HTR-8/SVneo (cell line): ENCODE measurements at places on chromosomes 6 and 20.
A peak's percentile ranks its signal among the peaks of the same experiment; 100 is the strongest.

- DNase-seq, result no peak
Measured at GRCh38 chr6:100267721-100268123, 197.0 kb downstream of the SIM1 start.

DNA sequence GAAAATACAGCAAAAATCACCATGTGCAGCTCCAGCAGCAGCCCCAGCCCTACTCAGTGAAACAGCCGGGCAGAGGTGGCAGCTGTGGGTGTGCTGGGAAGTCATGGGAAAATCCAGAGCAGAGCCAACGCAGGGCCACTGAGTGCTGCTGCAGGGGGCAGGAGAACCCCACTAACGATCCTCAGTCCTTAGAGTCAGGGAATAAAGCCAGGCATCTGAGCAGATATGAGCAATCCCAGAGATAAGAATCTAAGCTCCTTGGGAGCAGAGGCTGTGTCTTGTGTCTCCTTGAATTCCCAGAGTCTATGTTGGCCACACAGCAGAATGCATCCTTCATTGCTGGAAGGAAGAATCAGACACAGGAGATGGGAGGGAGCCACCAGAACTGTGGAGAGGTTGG is 493.1 kb upstream of the MAP3K7 start:
- no peak for DNase-seq

DNA sequence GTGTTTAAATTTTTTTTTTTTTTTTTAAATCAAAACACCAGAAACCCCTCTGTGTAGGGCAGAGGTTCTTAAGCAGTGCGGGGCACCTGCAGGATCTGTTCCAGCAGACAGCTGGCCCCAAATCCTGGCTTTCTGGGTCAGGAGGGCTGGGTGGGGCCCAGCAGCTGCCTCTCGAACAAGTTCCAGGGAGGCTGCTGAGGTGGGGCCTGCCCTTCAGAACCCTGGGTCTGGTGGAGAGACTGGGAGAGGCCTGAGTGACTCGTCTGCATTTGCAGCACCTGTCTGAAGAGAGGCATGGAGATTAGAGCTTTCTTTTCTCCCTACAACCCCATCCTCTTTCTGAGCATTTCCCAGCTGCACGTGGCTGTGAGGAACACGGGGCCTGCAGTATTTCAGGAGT is 8.4 kb downstream of the PSMG4 start:
- no peak for DNase-seq

- DNase-seq, result peak; percentile 64
Measured at GRCh38 chr20:58246346-58246745, 17.9 kb upstream of the ANKRD60 start.

DNA sequence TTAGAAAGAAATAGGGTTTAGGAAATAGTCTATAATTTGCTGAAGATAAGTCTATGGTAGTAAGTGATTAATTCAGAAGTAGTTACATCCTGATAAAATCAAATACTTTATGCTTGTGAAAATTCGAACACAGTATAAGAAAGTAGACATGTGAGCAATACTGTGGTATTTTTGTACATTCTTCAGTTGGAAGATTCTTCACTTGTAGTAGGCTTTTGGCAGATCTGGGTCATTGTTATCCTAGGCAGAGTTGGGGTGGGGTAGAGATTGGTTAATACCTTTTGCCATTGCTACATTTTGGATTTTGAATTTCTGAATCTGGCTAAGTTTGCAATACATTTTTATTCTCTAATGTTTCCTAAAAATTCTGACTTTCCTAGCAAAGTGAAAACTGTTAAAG is 197.5 kb downstream of the BCKDHB start:
- DNase-seq, result no peak

DNA sequence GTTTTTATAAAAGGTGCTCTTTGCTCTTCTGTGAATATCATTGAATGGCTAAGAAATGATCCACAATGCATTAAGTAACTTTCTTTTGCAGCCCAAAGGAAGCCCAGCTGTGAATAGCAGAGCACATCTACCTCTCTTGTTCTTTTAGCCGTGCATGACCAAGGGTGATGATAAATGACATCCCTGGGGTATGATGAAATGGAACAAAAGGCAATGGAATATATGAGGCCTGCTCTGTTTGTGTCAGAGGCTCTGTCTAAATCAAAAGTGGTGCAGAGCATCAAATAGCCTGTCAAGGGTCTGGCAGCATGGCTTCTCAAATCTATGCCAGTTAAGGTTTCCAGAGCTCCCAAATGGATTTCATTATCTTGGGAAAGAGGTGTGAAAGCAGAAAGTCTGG is 362.6 kb upstream of the RNF217 start:
- no peak for DNase-seq

GRCh38 chr6:30060606-30061091 is 416 bp upstream of the POLR1H start:
- DNase-seq, result no peak

DNA sequence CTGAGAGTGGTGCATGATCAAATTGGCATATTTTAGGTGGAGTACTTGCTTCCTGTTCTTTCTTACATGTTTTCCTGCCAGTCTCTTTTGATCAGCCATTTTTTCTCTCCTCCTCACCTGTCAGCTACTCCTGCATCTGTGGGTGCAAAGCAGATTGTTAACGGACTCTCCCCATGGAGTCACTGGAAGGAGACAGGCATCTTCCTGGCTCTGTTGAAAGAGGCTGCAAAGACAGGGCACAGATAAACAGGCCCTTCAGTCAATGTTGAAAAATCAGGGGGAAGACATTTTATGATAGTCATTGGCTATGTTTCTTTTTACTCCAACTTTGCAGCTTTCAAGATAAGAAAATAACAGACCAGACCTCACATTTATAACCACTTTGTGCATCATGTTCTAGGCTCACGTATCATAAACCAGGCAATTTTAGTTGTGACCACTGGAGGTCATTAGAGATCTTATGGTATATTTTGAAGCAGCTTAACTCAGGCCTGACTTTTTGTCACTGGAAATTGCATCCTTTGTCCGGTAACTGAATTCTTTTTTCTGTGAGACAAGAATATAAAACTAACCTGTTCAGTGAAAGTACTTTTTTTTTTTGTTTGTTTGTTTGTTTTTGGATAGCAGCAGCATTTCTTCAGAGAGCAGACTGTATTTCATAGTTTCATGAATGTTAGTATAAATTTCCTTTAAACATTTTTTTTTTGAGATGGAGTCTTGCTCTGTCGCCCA is 20.1 kb downstream of the ECT2L start:
- DNase-seq, result peak; percentile 63

DNA sequence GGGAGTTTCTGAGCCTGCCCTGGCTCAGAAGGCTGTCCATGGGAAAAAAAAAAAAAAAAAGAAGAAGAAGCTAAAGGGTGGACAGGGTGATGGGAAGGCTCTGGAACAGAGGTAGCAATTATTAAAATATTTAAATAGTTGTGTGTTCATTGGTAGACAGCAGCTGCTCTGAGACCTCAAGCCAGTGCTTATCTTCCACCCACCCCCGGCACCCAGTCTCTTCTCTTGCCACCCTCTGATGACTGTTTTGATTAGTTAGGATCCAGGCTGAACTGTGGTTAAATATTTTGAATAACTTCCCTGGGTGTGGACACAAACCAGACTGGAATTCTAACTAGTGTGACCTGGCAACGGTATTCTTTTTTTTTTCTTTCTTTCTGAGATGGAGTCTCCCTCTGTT is 16.9 kb upstream of the SRSF3 start:
- peak; percentile 91 for DNase-seq

DNA sequence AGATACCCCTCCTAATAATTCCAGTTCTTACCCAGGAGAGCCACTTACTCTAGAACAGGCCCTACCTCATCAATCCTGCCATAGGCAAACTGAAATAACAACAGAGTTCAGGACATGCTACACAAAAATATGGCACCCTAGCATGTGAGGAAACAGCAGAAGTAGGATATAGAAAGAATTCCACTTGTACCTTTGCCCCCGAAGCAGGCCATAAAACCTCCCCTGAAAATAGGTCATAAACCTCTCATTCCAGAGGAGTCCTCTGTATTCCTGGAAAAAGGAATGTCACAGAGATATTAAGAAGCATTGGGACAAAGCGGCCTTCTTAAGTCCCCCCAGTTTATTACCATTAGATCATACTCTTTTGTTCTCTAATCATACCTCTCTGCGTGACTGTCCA is 504.3 kb upstream of the MARCKS start:
- DNase-seq, result no peak

DNA sequence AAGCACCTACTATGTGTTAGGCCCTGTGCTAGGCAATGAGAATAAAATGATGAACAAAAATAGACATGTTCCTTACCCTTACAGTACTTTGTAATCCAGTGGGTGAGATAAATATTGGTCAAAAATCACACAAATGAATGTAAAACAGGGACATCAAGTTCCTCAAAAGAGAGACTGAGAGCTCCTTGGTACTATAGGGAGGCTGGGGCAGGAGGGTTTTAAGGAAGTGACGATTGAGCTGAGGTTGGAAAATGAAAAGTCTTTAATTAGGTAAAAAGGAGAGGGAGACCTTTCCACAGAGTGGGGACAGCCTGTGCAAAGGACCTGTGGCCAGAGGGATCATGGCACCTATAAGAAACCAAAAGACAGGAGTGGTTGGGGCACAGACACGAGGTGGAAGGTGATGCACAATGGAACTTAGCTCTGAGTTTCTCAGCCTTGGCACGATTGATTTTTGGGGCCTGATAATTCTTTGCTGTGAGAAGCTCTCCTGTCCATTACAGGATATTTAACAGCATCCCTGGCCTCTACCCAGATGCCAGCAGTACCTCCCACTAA is 140.3 kb downstream of the CEP57L1 start:
- DNase-seq, result no peak

- DNase-seq, result no peak
Measured at GRCh38 chr20:10022625-10023024, 12.2 kb upstream of the ANKEF1 start.

DNA sequence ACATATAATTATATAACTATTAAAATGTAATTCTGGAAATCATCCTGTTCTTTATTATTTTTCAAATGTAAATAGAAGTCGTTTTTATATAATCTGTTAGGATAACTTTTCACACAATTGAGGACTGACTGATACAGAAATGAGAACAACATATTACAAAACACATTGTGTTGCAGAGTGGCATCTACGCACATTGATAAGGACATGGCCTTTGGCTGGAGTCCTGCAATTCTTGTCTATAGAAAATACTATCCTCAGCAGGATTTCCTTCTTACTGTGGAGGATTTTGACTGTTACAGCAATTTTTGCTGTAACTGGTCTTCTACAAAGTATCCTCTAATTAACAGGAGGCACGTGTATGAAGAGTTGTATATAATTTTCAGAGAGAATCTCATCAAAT is 19.8 kb downstream of the SH3BGRL2 start:
- no peak for DNase-seq

GRCh38 chr6:16326971-16327776 is 88.8 kb downstream of the GMPR start:
- DNase-seq, result no peak

GRCh38 chr20:36154700-36155628 is at the start of gene EPB41L1:
Gene EPB41L1 (plus strand): TSS chr20:36154740. CDS start chr20:36173778, 19,038 bp downstream.
- no peak for DNase-seq

GRCh38 chr20:48283470-48284110 is 498.3 kb upstream of the SULF2 start:
- DNase-seq, result peak; percentile 68

DNA sequence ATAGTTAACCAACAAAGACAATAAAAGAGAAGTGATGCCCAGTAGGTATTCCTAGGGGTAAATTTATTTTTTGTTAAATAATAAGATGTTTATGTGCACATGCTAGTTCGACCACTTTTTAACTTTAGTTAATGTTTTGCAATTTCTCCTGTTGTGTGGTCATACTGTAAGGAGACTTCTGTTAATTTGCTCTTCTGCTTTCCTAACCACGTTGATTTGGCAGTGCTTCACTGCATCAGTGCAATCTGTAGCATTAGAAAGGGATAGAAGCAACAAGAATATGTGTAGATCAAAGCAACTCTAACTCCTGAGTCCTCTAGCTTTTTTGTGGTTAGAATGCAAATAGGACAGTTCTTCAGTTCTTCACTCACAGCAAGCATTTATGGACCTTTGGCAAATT is 13.9 kb downstream of the MYB start:
- no peak for DNase-seq

- DNase-seq, result no peak
Measured at GRCh38 chr6:41167173-41167963, 4.5 kb upstream of the TREM2 start.

DNA sequence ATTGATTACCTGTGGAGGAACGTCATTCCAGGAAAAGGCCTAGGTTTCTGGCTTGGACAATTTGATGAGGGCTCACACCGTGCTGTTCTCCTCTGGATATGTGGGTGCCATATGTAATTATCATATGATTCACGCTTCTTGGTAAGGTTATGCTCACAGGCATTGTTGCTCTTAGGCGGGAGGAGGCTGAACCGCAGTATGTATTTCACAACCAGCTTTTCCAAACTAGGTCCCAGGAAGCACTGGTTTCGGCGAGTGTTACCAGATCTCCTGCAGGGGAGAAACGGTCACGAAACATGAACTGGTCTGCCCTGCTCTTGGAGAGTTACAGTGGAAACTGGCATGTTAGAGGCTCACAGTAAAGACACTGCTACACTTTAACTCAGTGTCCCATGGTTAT is 793 bp upstream of the FAM50B start:
- DNase-seq, result no peak

GRCh38 chr20:32796981-32797451 is 22.7 kb upstream of the MAPRE1 start:
- DNase-seq, result no peak

- DNase-seq, result no peak
Measured at GRCh38 chr6:35507221-35507620, 5.5 kb downstream of the TULP1 start.

- no peak for DNase-seq
Measured at GRCh38 chr6:109678240-109678639, 12.8 kb downstream of the AK9 start.

DNA sequence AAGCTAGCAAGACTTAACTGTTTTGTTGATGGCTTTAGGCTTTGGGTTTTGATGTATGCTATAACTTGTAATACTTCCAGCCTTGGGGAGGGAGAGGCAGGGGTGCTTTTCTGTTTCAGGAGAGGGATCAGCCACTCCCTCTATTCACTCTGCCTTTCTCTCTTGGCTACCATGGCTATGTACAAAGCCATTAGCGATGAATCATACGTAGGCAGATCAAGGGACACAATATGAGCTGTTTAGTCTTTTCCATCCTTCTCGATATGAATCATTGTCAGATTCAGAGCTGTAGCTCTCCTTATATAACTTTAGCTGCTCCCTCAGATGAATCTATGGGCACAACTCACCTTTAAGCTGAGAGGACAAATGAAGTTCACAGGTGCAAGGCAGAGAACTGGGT is 230.6 kb downstream of the TSHZ2 start:
- DNase-seq, result no peak

GRCh38 chr20:44560229-44560628 is 22.1 kb upstream of the PKIG start:
- DNase-seq, result no peak

DNA sequence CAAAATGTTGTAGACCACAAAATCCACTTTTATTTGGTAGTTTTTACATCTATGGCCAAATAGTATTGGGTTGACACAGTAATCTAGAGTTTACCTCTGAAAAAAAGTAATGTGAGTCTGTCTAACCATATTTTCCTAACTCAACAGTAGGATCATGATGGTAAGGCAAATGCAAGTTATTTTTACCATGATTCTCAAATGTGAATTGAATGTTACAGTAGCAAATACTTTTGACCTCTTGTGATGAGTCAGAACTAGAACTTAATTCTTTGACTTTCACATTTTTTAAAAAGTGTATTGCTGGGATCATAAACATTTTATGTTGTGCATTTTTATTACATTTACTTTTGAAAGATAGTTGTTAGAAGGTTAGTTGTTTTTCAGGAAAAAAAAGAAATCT is 22.0 kb downstream of the RNF146 start:
- no peak for DNase-seq

- no peak for DNase-seq
Measured at GRCh38 chr20:58580474-58580835, 65.3 kb upstream of the APCDD1L start.
